ENCODE measurements at places on chromosomes 6 and 20.
A peak's percentile ranks its signal among the peaks of the same experiment; 100 is the strongest.

DNA sequence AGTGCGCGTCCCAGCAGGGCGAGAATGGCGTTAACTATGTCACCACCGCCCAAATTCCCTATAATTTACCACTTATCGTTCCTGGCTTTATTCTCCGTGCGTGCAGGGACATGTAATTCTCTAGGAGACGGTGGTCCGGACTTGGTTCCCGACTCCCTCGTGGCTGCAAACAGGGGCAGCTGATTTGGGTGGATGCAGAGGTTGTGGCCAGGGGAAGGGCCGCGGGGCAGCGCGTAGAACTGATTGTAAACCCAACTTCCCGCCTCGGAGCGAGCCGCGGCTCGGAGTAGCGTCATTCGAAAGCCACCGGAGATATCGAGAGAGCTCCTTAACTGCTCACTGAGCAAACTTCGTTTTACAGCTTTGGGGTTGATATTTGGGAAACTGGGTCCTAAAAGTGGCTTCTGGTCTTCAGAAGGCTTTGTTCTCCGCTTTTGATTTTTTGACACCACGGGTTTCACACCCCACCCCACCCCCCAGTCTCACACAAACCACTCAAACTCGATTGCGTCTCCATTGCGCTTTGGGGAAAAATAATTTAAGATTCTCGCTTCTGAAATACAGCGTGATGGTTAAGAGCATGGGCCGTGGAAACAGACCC is 17.5 kb upstream of the ZSCAN9 start:
- no peak for DNase-seq

DNA sequence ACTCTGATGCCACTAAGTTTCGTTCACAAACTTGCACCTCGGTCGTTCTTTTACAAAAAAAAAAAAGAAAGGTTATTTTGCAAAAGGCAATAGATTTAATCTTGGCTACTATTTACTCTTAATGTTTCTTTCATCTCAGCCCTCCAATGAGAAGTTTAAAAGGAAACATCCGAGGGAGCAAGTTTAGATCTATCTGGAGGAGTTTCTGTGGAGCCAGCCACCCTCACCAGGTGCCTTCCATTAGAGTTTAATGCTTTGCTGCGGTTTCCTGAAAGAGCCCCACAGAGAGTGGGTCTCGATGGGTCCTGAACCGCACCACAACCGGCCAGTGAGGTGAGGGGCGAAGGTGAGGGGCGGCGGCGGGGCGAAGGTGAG is 632 bp downstream of the PRKN start:
- DNase-seq = peak; percentile 38

DNA sequence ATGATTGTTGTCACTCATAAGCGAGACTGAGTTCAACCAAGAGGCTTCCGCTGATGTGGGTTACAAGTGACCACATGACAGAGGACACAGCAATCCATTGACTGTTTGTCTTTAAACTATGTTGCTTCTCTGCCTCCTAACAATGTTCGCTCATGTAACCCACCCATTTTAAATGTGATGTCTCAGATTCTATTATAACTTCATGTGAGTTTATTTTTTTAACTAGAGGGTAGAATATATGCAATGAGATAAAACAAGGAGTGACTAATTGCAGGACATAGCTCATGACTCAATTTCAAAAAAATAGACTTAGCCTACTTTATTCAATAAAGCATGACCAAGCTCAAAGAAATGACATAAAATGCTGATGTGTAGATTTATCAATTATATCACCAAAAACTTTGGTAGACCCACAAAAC is 119.2 kb upstream of the SASH1 start:
- DNase-seq = no peak

- no peak for DNase-seq
Observed at GRCh38 chr6:39791850-39792539, at the start of gene DAAM2. DAAM2 (plus strand) TSS chr6:39792376; CDS start chr6:39856303, 63,927 bp downstream.

DNA sequence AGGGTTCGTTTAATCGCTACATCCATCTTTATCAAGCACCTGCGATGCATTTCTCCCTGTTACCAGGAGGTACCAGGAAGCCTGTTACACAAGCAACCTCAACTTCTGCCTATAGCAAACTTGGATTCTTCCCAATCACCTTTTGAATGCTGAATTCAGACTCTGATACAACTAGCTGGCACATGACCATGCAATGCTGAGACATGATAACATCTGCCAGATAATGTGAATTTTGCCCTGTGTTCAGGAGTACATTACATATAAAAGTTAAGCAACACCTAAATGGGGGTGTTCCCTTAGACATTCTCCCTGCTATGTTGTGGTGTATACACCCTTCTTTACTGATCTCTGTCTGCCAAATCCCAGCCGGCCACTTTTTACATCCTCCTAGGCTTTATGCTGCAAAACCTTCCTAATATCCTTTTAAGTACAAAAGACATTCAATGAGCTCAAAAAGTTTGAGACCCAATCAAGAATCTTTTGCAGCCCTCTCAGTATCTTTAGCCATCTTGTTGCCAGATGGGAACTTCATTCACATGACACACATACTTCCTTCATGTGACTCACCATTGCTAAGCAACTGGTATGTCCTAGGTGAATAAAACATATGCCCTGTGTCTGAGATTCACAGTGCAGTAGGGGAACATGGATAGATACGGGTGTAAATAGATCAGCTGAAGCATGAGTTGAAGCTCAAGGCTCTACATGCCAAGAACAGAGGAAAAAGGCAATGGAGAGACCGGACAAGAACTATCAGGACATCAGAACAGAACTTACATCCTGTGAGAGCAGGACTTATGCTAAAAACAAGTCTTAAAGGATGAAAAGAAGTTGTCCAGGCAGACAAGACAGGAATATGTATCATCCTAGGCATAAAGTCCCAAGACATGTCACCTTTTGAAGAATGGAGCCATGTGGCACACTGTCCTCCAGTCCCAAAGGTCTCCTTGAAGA is 84.3 kb downstream of the ZHX3 start:
- no peak for DNase-seq

DNA sequence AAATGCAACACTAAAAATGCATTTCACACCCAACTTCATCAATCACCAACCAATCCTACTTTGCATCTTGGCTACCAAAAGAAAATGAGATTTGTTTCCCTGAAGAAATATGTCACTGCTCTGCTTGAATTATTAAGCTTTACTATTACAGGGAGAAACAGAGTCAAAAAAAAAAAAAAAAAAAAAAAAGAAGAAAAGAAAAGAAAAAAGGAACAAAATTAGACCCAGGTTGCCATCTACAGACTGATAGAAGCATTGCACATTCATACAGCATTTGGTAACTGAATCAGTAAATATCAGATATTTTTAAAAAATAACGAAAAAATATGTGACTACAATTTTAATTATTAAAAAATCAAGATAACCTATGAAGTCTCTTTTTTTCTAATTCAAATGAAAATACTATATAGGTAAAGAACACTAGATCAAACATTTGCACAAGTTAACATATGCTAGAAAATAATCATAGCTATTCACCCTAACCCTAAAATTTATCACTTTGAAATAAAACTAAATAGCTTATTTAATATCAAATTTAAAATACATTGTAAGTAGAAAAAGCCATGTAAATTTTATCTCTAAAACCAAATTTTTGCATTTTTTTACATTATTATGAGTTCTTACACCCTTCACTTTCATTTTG is 83.3 kb downstream of the DCDC2 start:
- DNase-seq = no peak

DNA sequence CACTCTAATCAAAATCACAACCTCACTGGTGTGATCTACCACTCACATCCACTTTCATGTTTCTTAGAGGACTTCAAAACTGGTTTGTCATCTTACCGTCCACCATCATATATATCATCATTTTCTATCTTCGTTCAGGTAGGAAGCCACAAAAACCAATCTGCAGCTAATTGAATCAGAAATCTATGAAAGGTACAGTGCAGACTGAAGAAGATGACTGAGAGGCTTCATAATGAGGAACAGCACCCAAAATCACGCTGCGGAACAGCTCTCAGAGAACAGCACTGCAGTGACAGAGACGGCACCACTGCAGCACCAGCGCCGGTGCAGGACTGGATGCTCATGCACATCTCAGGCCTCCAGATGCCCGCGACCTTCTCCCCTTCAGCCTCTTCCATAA is 13.0 kb downstream of the GMDS start:
- no peak for DNase-seq
